ENCODE measurements at places on chromosomes 7 and 10. TPM values are rescaled to one million over a fixed set of nuclear protein-coding genes. Genes with fewer than 3 reads are reported as not detected.

DNA sequence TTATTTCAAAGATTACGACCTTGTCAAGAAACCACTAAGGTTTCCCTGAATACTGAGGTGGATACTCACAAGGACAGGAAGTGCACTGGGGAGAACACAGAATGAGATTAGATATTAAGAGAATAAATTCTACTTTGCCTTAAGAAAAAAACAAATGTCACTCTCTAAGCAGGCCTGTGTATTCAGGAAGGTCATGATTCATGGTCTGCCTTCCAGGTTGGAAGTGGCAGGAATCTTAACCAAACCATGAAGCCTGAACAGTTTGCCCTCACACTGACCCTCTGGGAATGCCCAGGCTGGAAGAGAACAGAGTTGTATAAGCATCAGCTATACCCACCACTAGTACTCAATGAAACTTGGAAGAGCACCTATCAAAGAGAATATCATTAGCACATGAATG, 227.6 kb downstream of the DGKI start:
- DNase-seq, result no peak

GJD4 gene
- not detected for total RNA-seq

ZNF746 gene
- 19.4 TPM for total RNA-seq

DNA sequence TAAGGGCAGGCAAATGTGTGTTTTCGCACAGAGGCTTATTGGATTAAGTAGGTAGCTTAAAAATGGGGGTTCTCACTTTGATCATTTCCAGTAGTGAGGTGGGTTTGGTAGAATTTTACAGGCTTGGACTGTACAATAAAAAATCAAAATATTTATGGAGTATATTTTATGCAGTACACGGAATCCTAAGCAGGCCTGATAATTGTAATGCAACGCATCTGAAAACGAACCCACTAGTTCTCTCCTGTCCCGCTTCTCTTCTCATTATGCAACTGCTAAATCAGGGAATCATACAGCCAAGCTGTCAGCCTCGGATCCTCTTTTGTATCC, 377 bp upstream of the POLR1F start:
- DNase-seq, result no peak

GRCh38 chr7:158945519-158945918, 89.2 kb downstream of the DYNC2I1 start:
- peak; percentile 73 for DNase-seq

PON1 gene
- not detected for total RNA-seq

DNA sequence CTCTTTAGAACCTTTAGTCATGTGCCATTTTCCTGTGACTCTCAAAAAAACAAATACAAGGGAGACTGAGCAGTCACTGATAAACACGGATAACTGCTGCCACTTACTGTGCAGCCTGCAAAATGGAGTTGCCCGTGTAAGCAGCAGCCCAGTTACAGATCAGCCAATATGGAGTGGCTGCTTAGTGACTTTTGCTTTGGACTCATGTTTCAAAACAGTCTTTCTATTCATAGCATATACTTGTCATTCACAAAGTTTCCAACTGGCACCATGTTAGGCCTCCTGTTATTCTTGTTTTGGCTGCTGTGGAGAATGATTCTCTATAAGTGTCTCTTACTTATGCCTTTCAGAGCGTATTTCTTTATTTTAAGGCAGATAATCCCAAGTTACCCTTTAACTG, 3.0 kb downstream of the FAM204A start:
- DNase-seq, result no peak

All from H7 (cell line).